A549 treated with CpdA at 1 μM for 4 hours (cell line): ENCODE measurements at places on chromosomes 7 and 10. TPM values are rescaled to one million over a fixed set of nuclear protein-coding genes. Genes with fewer than 3 reads are reported as not detected.

The CDHR1 gene
- 0.06 to 0.13 TPM (median 0.10 TPM) in 4 of 5 replicates, not detected in the other for total RNA-seq

The PRLHR gene
- total RNA-seq, result not detected in 5 replicates

The AKR1D1 gene
- total RNA-seq, result not detected in 5 replicates

The SPDYE2 gene
- total RNA-seq, result not detected in 5 replicates

The AKR1C1 gene
- total RNA-seq, result 467 to 623 TPM (median 597 TPM) in 5 replicates

The GRIFIN gene
- not detected in 5 replicates for total RNA-seq
